ENCODE measurements at places on chromosomes 2 and 18.

DNA sequence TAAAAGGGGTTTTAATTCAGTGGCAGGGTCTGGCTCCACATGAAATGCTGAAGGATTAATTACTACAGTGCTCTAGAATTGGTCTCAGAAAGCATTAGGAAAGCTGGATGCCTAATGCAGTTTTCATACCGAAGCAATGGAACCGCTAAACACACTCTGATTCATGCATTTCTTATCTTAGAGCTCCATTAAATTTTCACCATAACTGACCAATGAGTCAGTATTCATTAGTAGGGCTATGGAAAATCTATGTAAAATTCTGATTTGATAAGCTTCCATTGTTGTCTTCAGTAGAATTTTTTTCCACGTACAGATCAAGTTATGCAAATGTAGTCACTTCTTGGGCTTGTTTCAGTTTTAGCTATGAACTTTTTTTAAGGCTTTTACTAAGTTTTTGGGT lies 359.9 kb downstream of the ARHGAP15 start:
- no peak for DNase-seq

DNA sequence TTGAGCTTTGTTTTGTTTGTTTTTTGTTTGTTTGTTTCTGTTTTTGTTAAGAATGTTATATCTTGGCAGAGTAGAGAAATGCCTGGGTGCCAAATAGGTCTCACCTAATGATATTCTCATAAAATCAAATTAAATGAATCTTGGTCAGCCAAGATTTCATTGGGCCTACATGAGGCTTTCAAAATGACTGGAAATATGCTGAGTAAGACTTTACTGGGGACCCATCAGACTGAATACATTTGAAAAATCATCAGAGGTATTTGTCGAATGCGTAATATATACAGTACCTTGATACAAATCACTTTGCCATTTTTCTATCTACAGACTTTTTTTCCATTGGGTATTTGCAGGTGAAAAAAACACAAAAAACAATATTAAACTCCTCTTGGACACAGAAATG lies 480.8 kb downstream of the CDH2 start:
- DNase-seq = no peak

- peak; percentile 66 for DNase-seq
Observed at GRCh38 chr2:135984199-135985017, 1.0 kb downstream of the DARS1 start.

GRCh38 chr2:216293883-216294282 lies 78.4 kb downstream of the MARCHF4 start:
- DNase-seq = no peak

DNA sequence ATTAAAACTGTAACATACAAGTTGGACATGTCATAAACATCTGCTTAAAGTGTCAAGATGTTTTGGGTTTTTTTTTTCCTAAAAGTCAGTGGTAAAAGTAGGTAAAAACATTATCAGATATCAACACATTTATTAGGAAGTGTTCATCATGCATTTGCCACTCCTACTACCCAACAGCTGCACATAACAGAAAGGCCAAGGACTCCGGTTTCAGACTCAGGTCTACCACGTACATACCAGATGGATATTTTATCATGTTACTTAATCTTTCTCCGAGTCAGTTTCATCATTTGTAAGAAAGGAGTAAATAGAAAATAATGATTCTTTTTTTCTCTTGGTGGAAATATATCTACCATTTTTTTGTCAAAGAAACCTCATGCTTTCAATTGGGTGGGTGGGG lies 192.3 kb downstream of the UBE2E3 start:
- no peak for DNase-seq

GRCh38 chr18:38368886-38369285 lies 803.3 kb upstream of the CELF4 start:
- DNase-seq = no peak

DNA sequence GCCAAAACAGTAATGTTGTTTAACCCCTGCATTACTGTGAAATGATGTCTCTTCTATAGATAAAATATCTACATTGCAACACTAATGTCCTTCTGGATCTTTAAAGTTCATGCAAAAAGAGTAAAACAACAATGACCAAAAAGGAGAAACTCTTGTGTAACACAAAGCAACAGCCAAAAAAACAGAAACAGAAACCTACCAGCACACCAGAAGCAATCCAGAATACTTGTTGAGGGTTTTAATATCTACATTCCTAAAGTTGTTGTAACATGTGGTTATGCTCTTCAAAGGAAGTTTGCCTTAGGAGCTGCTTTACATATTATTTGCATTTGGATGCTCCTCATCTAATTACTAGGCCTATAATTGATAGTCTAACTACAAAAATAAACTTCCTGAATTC lies 157.2 kb downstream of the BABAM2 start:
- no peak for DNase-seq

DNA sequence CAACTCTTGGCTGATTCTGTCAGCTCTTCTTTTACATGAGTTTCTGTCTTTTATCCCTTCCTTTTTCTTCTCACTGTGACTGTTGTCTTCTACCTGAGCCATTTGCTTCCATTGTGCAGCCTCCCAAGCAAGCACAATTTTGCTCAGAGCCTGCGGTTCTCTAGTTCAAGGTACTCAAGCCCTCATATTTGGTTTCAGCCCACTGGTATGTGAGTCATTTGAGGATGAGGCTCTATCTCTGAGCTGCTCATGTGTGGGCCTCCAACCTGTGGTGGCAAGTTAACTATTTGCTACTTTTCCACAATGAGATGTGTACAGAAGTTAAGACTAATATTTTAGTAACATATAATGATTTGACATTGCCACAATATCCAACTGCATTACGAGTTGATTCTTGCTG lies 183.0 kb downstream of the PHLPP1 start:
- DNase-seq = peak; percentile 50

DNA sequence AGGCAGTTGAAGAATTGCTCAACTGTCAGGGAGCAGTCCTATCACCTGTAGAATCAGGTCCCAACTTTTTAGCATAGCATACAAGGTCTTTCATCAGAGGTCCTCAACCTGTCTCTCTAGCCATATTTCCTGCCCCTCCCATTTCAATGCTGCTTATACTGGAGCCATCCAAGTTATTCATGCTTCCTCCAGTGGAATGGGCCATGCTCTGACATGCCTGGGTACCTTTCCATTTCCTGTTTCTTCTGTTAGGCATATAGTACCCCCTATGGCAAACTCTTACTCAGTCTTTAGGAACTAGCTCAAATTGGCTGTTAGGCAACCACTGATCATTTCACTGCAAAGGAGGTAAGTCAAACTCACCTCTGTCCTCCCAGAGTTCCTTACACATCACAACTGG lies 51.0 kb upstream of the ABCA12 start:
- no peak for DNase-seq

- DNase-seq = no peak
Observed at GRCh38 chr2:21429747-21430146, 306.0 kb downstream of the TDRD15 start.

DNA sequence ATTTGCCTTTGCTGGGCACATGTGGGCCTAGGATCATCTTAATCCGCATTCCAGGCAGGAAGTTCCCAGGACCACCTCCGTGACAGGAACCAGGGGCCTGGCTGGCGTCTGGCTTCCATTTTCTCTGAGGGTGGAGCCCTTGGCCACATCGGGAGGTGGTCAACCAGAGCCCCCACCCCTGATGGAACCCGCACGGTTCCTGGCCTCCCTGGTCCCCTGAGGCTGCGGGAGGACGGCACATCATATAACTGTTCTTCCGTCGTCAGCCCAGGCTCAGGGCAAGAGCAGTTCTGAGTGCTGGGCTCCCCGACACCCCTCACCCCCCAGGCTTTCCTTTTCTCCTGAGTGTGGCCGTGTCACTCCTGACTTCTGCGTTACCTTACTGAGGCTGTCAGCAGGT lies 13.5 kb downstream of the ESPNL start:
- no peak for DNase-seq

DNA sequence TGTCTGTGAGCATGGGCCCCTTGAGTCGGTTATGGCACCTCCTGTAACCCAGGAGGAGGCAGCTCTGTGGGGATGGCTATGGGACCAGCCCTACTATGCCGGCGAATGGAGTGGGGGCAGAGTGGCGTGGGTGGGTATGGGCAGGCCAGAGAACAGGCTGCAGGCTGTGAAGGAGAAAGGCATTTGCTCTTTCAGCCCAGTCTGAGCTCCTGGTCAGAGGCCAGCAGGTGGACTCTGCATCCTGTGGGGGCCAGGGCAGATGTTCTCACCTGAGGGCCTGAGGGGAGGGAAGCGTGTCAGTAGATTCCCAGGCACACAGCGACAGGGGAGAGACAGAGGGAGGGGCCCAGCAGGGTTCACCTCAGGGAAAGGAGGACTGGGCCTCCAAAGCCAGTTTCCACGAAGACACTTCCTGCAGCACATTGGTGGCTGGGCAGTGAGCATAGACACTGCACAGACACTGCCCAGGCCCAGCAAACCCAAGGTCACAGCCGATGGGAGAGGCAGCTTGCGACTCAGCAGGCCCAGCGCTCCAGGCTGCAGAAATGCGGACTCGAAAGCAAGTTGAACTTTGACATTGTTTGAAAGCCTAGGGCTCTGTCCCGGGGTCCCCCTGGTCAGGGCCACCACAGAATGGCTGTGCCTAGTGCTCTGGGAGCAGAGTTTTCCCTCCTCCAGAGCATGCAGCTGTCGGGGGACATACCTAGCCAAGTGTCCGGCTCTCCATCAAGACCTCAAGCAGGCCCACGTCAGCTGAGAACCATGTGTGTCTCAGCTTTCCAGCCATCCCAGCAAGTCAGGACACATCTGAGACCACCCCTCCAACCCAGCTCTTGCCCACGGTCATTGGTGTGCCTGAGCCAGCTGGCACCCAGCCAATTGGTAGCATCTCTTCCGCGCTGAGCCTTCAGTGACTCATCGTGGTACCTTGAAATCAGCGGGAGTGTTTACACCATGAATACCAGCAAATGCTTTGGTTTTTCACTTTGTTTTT lies 53.8 kb downstream of the TGOLN2 start:
- DNase-seq = no peak

- peak; percentile 73 for DNase-seq
Observed at GRCh38 chr2:74186038-74186437, 7.4 kb upstream of the MOB1A start.

DNA sequence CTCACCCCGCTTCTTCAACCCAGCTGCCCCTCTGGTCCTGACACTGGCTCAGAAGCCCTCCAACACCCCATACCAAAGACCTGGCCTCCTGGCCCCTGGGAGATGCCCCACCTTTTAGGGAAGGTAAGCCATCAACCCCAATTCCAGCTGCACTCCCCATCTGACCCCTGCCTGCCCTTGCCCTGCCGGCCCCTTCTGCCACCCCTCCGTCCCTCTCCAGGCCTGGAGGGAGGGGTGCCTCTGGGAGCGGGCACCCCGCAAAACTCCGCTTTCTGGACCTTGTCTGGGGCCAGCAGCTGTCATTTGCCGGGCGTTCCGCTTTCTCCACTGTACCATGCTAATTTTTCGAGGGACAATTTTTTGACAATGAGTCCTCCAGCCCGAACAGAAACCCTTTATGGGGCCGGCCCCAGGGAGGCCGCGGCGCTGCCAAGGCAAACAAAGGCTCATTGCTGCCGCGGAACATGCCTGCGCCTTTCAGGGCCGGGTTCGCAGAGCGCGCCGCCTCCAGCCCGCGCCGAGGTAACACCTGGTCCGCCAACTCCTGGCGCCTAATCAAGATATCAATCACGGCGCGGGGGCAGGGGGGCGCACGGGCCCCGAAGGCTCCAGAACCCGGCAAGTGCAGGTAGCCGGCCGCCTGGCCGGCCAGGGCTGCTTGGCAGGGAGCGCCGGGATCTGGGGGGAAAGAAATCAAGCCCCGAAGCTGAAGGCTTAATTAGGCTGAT lies 96.0 kb downstream of the INHBB start:
- DNase-seq = no peak

DNA sequence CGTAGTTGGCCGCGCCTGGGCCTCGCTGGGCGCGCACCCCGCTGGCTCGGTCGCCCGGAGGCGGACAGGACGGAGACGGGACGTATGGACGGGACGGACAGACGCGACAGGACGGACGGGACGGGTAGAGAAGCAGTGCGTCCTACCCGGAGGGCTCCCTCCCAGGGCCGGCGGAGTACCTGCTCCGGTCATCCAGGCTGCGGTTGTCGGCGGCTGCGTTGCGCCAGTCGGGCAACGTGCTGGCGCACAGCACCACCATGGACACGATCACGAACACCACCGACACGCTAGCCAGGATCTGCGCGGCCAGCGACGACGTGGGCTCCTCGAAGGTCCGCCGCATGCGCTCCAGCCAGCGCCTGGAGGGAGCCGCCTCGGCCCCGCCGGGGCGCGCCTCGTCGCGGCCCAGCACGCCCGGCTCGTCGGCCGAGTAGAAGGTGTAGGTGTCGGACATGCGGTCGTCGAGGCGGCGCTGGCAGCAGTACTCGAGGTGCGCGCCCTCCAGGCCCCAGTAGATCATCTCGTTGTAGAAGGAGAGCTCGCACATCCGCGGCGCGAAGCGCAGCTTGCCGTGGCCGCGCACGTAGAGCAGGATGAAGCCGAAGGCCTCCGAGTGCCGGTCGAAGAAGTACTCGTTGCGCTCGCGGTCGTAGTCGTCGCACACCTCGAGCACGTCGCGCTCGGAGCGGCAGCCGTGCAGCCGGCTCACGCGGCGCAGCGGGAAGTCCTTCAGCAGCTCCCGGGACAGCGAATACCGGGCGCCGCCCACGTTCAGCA lies 903 bp downstream of the KCNG3 start:
- peak; percentile 36 for DNase-seq

DNA sequence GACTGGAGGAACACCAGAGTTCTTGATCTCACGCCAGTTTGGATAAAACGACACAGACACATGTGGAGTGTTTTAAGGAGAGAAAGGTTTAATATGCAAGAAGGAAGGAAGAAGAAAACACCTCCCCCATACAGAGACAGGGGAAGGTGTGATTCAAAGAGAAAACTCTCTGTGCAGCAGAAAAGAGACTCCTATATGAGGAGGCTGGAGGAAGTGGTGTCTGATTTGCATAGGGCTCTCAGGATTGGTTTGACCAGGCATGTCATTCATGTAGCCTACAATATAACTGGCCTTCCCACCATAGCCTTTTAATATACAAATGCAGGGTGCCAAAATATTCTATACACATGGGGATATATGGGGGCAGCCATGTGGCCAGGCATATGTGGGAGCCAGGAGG lies 1386.5 kb downstream of the RPIA start:
- no peak for DNase-seq

DNA sequence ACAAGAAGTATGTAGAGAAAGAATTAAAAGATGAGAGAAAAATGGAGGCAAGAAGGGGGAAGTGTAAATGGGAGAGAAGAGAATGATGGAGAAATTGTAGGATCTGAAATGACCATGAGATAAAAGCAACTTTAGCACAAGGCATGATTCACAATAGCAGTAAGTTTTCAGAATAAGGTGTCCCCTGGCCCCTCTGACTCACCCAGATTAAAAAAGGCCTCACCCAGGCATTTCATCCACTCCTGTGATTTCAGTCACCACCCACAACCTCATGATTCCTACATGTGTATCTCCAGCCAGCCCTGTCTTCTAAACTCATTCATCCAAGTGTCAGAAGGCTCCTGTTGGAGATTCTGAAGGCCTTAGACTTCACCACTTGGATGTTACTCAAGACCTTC lies 56.6 kb downstream of the SP100 start:
- DNase-seq = no peak

- DNase-seq = no peak
Observed at GRCh38 chr2:200247494-200247893, 59.0 kb upstream of the SPATS2L start.

DNA sequence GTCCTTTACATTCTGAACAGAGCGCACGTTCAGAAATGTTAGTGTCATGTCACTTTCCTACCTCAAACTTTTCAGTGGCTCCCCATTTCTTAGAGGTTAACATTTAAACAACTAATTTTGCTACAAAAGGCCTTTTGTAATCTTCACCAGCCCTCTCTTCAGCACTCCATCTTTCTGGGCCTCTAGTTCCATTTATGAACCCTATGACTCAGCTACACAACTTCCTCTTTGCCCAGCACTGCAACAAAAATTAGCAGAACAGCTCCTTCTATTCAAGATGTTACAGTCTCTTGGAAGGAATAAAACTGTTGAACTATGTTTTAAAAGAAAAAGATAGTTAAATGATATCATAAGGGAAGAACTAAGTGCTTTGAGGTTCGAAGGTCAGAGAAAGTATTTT lies 139.9 kb downstream of the VWC2L start:
- DNase-seq = no peak

All from GM13976 (cell line).